ENCODE measurements at places on chromosomes 13 and 19. TPM values are rescaled to one million over a fixed set of nuclear protein-coding genes. Genes with fewer than 3 reads are reported as not detected.

Gene PDX1
- not detected for total RNA-seq

Gene ZNF790
- total RNA-seq: 4.1 TPM

Gene DOCK6
- 188 TPM for total RNA-seq

GRCh38 chr19:42123765-42124164, 8.5 kb downstream of the POU2F2 start:
- DNase-seq: no peak

- DNase-seq: no peak
Measured at GRCh38 chr19:32630338-32630737, 44.6 kb downstream of the ANKRD27 start.

Gene SH2D3A
- total RNA-seq: 0.58 TPM

GRCh38 chr13:35994131-35994966, 136.8 kb downstream of the DCLK1 start:
- DNase-seq: no peak

GRCh38 chr19:613732-614567, 19.4 kb downstream of the POLRMT start:
- no peak for DNase-seq

- DNase-seq: no peak
Measured at GRCh38 chr13:29379281-29379680, 216.2 kb downstream of the SLC7A1 start.

GRCh38 chr13:89865164-89866064, 1482.1 kb upstream of the MIR17HG start:
- no peak for DNase-seq

Gene ANGPTL8
- total RNA-seq: not detected

- DNase-seq: no peak
Measured at GRCh38 chr19:48946463-48947257, 8.0 kb upstream of the BAX start.

GRCh38 chr19:13102666-13103580, at the start of gene LYL1:
TSS of gene LYL1 (minus strand) at chr19:13102858. CDS start at chr19:13101171, 1,687 bp downstream.
- DNase-seq: no peak

DNA sequence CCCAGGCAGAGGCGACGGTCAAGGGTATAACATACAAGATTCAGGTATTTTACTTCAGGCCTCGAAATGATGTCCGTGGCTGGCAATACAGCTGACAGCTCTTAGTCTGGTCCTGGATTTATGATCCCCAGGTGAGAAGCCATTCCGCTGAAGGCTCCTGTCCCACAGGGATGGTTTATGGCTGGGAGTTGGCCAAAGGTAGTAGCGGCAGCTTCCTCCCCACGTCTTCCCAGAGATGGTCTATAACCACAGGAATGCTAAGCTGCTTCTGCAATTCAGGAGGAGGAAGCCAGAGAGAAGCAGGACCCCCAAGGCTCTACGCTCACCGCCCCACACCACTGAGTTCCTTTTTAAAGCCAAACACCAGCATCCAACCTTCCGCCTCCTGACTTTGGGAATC, 27.1 kb downstream of the OLFM2 start:
- DNase-seq: no peak
